ENCODE measurements at places on chromosomes 16 and 17.

GRCh38 chr17:15952048-15952532 lies 7.2 kb downstream of the ADORA2B start:
- no peak for DNase-seq

GRCh38 chr16:86449446-86450095 lies 60.8 kb upstream of the FOXF1 start:
- DNase-seq = no peak

DNA sequence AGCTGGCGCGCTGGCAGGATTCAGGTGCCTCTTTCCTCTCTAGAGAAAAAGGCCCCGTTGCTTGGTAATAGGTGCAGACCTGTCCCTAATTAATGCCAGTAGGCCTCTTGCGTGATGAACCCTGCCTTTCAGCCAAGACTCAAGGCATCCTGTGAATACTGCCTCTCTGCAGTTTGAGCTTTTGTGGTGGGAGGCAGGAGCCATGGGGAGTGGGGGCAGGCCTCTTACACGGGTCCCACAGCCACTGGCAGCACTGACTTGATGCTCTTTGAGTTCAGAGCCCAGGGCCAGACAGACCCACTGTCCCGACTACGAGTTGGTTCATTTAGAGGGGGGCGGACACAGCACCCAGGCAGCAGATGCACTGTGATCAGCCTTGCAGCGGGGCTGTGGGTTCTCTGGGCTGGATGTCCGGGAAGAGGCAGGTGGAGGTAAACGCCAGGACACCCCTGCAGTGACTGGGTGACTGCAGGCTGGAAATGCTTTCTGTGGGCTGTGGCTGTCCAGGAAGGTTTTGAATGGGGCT lies 237.0 kb downstream of the SEC14L1 start:
- DNase-seq = no peak

GRCh38 chr16:72134507-72134906 lies 37.4 kb downstream of the PMFBP1 start:
- DNase-seq = no peak

DNA sequence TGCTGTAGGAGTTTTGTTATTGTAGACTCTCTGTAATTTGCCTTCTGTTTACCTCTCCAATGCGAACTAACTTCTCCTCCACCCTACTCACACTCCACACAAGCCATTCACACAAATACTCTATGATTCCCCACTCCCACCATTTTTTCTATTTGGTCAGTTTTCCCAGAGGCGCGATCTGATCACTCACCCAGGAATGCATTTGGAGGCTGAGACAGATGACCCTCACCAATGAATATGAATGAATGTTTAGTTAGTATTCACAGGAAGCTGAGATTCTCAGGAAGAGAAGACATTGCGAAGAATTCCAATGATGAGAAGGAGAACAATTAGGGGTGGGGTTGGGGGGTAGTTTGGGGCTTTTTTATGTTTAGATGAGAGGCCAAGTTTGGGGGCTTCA lies 10.5 kb upstream of the ANKFN1 start:
- no peak for DNase-seq

GRCh38 chr16:82056550-82056896 lies 21.5 kb downstream of the HSD17B2 start:
- DNase-seq = no peak

DNA sequence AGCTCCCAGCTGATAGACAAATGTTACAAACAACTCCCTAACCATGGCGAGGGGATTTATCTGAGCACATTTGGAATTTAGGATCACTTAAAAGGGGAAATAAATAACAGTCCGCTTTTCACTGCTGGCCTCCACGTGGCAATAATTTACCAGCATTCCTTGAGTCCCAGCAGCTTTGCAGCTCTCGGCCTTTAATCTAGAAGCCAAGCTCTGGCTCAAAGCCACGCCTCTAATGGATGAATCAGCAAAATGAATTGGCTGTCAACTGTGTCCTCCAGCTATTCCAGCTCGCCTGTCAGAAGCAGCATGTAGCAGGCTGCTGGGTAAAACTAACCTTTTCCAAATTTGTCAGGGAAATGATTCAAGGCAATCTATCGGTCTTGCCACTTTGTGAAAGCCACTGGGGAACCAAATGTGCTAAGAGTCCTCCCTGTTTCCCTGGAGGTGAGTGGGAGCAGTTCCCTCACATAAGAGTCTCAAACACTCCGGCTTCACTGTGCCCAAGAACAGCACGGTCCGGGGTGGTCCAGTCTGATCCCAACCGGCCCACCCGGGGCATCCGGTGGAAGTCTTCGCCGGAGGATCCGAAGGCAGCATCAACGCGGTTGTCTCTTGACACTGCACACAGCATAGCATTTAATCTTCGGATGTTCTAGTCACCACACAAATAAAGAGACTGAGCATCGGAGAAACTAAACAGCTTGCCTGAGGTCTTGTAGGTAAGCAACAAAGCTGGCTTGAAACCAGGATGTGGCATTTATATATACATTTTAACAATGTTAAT lies 143.3 kb downstream of the PARN start:
- DNase-seq = no peak

GRCh38 chr17:81682565-81683207 lies 911 bp downstream of the ARL16 start:
- no peak for DNase-seq

DNA sequence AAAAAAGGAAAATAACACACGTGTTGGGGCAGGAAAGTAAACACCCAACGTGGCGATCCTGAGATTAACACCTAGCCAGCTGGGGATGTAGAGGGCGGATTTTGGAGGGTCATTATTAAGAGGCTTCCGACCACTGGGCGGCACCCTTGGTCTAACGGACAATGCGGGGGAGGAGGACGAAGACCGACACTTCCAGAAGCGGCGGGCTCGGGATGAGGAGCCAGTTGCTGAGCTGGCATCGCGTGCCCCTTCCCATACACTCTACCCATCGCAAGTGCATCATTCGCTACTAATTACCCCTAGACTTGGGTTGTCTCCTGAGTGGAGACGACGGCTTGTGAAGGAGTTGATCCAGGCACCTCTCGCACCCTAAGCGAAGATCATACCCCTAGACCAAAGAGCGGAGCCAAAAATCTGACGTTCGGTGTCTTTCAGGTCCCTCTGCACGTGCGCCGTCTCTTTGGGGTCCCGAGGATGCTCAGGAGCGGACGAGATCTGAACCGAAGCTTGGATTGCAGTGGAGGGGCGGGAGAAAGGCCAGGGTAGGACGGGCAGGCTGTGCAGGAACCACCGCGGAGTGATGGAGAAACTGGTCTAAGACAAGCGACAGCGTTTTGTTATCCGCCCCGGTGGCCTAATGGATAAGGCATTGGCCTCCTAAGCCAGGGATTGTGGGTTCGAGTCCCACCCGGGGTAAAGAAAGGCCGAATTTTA lies 17.6 kb downstream of the ZNF213 start:
- DNase-seq = peak; percentile 90

DNA sequence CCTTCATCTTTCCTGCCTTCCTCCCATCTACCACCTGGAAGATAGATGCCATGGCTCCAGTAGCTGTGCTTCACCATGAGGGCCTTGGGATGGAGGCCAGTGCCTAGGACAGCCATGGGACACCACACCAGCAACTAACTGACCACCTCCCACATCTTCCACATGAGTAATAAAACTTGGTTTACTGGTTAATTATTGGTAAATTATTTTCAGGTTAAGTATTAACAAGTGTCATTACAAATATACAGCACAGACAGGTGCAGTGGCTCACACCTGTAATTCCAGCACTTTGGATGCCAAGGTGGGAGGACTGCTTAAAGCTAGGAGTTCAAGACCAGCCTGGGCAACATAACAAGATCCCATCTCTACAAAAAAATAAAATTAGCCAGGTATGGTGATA lies 14.0 kb downstream of the CDIP1 start:
- no peak for DNase-seq

DNA sequence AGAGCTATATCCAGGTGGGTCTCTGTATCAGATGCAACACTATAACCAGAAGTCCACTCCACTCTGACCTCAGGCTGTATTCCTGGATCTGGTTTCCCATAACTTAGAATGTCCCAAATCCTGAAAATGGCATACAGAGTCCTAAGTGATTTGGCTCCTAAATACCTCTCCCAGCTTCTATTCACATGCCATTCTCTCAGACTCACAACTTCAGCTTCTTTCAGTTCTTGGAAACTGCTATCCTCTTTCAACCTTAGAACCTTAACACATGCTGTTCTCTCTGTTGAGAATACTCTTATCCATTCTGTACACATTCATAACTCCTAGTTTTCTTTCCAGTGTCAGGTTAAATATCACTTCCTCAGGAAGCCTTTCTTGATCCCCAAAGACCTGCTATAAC lies 132.0 kb downstream of the BRIP1 start:
- no peak for DNase-seq

- no peak for DNase-seq
These were observed 28.7 kb upstream of the ATF7IP2 start for GRCh38 chr16:10356870-10357842.
